CD14-positive monocyte (primary cell): ENCODE measurements at places on chromosomes 1 and 21.

DNA sequence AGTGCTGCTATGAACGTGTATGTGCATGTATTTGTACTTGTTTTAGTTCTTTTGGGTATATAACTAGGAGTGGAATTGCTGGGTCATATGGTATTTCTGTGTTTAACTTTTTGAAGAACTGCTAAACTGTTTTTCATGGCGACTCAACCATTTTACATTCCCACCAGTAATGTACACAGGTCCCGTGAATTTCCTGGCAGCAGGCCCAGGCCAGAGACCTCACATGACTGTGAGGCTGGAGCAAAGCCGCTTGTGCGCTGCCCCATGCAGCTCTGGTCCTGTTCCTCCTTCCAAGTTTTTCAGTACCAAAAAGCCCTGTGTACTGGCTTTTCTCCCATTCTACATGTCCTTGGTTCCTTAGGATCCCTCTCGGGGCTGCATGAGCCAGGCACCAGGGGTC is 29.6 kb downstream of the ACOT11 start:
- DNase-seq = no peak

- DNase-seq = no peak
Observed at GRCh38 chr1:230768903-230769570, 21.8 kb downstream of the CAPN9 start.

GRCh38 chr1:24966724-24967346 is 36.8 kb upstream of the RUNX3 start:
- peak; percentile 98 for DNase-seq

GRCh38 chr1:9455487-9456234 is 83.6 kb upstream of the SLC25A33 start:
- DNase-seq = peak; percentile 34

DNA sequence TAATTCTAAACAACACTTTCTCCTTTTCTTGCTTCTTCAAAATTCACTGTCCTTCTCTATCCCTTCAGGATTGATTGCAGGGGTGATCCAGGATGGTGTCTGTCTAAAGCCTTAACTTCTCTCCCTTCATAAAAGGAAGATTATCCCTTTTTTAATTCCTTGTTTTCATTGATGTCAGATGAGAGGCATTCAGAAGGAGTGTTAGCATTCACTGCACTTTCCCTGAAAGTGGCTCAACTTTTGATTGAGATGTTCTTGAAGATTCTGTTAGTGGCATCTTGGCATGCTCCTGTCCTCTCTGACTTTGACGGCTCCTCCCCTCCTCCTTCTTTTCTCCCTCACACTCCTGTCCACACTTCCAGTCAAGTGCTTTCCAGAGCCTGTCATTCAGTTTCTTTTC is 71.6 kb downstream of the ST6GALNAC3 start:
- no peak for DNase-seq

GRCh38 chr21:45001134-45002095 is 61.6 kb downstream of the SLX9 start:
- DNase-seq = no peak

GRCh38 chr1:14767075-14767474 is 168.6 kb downstream of the KAZN start:
- DNase-seq = no peak

- DNase-seq = no peak
Observed at GRCh38 chr1:204051718-204052117, 21.2 kb upstream of the SOX13 start.

- DNase-seq = no peak
Observed at GRCh38 chr1:236108027-236108648, 34.2 kb upstream of the GPR137B start.

DNA sequence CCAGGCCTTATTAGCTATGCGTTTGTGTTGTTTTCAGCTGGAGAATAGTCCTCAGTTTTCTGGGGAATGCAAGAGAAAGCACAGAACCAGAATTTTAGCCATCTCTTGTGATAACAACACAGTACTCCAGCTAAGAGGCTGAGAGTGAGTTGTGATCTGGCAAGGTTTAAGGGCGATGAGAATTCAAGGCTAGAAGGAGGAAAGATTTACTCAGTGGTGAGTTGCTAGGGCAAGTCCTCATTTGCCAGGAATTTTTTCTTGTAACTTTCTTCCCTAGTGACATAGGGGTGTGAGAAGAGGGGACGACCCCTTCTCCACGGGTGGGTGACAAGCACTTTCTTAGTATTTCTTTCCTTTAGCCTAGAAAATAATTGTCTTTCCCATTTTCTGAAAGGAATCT is 53.2 kb downstream of the HHAT start:
- DNase-seq = no peak

- no peak for DNase-seq
Observed at GRCh38 chr1:205370780-205371179, 14.1 kb upstream of the KLHDC8A start.

- no peak for DNase-seq
Observed at GRCh38 chr1:48005253-48006117, 8.3 kb upstream of the TRABD2B start.

- DNase-seq = no peak
Observed at GRCh38 chr1:192088496-192088895, 69.8 kb upstream of the RGS18 start.

- DNase-seq = no peak
Observed at GRCh38 chr21:42499444-42500112, 3.6 kb upstream of the RSPH1 start.

DNA sequence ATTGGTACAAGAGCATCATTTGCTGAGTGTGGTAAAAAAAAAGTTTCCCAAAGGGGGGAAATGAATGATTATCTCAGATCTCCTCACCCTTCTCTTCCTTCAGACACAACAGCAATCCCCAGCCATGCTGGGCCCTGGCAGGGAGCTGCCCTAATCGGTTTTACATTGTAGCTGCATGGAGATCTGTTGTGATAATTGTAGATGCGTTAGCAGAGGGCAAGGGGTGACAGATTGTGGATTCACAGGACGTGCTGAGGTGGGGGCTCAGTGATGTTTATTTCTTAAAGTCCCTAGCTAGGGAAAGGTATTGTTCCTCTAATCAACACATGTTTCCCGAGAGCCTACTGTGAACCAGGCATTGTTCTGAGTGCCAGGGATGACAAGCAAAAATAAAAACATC is 304.1 kb downstream of the PBX1 start:
- DNase-seq = no peak

GRCh38 chr1:208951908-208952307 is 631.6 kb upstream of the CAMK1G start:
- DNase-seq = no peak

DNA sequence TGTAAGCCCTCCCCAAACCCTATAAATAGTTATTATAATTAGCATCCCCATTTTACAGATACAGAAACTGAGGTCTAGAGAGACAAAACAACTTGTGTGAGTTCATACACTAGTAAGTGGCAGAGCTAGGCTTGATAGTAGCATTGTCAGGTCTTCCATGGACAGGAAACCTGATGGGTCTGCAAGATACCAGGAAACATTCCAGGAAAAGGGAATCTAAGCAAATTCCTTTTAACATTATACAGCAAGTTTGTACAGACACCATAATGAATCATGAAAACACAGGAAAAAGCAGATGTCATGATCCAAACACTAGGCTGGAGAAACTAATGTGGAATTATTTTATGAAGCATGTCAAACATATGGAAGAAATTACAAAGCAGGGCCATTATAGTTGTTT is 89.1 kb upstream of the KCNK2 start:
- no peak for DNase-seq

DNA sequence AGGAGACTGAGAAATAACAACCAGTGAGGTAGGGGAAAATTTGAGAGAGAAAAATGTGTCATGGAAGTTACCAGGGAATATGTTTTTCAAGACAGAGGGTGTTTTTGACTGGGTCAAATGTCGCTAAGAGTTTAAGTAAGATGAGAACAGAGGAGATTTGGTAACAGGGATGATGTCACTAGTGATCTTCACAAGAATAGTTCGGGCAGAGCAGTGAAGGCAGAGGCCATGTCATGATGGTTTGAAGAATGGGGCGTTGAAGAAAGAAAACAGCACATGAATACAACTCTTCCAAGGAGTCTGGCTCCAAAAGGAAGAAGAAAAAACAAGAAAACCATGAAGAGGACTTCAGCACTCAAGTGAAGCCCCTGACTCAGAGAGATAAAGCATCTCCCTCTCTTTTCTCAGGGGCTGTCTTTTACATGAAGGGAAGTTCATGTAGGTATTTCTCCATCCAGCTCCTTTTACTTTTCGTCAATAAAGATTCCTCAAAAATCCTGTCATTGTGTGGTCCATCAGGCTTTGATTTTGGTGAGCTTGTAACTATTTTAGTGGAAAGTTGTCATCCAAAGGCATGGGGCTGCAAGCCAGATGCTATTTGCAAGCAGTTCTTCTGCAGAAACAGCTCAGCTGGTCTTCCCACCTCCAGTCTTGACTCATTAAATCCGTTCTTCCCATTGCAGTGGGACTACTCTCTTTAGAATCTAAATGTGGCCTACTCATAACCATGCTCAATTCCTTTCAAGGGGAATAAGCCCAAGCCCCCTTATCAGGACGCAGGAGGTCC is 397.3 kb downstream of the LMX1A start:
- DNase-seq = no peak

DNA sequence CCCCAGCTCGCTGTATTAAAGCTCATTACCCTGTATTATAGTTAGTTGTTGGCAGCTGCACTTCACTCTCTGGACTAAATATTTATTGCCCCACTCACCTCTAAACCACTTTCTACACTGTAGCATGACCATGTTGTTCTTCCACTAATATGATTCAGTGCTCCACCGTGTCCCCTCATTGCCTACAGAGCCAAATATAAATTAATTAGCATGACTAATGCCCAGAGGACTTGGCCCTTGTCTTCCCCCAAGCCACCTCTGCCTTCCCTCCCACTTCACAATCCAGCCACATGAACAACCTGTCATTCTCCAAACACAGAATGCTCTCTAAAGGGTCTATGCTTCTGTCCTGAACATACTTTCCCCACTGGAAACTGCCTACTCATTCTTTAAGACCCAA is 276.5 kb downstream of the PLPP3 start:
- no peak for DNase-seq

GRCh38 chr1:183417772-183418491 is at the start of gene NMNAT2:
NMNAT2 (minus strand) TSS chr1:183418380; CDS start chr1:183418267, 113 bp downstream.
- no peak for DNase-seq

- DNase-seq = no peak
Observed at GRCh38 chr1:97529600-97529999, 391.2 kb downstream of the DPYD start.

DNA sequence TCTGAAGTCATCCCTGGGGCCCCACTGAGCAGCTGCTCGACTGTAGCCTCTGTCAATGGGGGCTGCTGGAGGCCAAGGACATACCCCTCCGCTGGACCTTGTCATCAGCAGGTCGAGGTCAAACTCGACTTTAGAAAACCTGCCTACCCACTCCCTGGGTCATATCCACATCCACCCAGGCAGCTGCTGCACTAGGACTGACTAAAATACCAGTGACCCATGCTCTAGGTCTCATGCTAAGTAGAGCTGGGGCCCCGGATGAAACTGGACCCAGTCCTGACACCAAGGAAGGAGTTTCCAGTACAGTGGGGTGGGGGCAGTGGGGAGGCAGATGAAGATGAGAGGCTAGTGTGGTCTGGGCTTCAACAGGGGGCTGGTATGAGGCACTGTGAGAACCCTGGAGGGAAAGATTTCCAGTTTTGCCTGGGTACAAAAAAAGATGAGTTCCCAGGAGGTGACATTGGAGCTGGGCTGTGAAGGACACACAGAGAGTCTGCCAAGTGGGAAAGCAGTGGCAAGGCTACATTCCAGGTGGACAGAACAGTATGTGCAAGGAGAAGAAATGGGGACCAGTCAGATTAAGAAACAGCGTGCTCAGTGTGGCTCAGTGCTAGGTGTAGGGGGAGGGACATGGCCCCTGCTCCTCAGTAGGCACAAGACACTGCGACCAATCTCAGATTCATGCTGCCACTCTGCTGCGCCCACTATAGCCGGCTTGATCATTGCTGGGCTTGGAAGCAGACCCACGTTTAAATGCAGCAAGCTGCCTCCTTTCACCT is 12.4 kb downstream of the SLC2A1 start:
- no peak for DNase-seq

DNA sequence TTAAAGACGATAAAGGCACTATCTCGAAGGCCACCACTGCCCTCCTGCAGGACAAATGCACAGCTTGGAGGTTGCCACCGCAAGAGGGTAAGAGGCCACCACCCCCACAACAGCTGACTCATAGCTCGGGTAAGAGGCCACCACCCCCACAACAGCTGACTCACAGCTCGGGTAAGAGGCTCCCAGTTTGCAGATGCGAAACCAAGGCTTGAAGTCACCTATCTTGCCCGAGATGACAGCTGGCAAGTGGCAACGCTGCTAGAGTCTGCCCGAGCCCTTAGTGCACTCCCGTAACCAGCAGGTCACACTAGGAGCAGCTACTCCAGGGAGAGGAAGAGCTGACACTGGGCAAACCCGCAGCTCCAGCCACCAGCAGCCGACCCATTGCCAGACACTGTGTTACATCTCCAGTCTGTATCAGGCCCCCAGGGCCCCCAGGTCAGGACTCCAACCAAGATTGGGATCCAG is 17.1 kb upstream of the SPSB1 start:
- DNase-seq = peak; percentile 95

DNA sequence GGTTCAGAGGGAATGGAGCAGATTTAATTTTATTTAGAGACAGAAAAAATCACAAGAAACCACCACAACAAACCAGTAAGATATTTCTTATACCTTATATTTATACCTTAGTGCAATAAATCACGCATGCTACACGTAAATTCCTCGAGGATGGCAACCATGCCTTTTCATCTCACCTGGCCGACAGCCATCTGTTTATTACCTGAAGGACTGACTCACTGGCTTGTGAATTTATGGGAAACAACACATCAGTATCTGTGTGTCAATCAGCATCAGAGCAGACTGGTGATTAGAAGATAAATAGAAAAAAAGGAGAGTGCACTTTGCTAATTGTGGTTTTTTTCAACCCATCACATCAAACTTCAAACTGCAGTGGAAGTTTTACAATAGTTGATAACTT is 58.4 kb downstream of the S1PR1 start:
- DNase-seq = no peak

GRCh38 chr1:56898005-56898373 is 43.4 kb downstream of the C8A start:
- DNase-seq = no peak

DNA sequence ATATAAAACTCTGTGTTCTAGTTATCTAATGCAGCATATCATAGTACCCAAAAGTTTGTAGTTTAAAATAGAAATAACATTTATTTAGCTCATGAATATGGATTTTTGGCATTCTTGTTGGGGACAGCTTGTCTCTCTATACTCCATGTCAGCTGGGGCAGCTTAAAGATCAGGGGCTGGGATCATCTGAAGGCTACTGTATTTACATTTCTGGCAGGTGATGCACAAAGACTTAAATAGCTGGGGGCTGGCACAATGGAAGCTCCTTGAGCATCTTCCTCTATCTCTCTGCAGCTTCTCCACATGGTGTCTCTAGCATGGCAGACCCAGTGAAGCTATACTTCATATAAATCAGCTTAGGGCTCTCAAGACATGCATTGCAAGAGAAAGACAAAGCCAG is 55.6 kb upstream of the DAB1 start:
- no peak for DNase-seq

GRCh38 chr1:15065291-15065690 is 88.3 kb upstream of the TMEM51 start:
- DNase-seq = no peak
